ENCODE measurements at places on chromosomes 4 and X.

DNA sequence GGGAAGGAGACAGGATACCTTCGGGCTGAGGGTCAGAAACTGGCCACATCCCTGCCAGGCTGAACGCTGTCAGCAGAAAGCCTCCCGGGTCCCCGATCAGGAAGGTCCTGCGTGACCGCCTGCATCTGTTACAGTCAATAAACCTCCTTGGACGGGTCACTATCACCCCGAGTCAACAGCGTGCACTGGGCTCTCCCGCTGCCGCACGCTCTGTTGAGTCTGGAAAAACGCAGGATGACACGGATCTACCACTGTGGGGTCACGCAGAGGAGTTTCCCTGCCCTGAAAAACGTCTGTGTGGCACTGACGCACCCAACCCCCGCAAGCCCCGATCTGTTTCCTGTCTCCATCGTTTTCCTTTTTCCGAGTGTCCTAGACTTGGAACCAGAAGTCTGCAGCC lies 12.1 kb downstream of the PPP2R3B start:
- H3K27ac ChIP-seq, result no peak overlapping the region
- H3K4me3 ChIP-seq, result no peak overlapping the region
- no peaks in the 10 kb centered on the region for H3K36me3 ChIP-seq
- H3K27me3 ChIP-seq, result no peaks in the 10 kb centered on the region
- DNase-seq, result no peak

DNA sequence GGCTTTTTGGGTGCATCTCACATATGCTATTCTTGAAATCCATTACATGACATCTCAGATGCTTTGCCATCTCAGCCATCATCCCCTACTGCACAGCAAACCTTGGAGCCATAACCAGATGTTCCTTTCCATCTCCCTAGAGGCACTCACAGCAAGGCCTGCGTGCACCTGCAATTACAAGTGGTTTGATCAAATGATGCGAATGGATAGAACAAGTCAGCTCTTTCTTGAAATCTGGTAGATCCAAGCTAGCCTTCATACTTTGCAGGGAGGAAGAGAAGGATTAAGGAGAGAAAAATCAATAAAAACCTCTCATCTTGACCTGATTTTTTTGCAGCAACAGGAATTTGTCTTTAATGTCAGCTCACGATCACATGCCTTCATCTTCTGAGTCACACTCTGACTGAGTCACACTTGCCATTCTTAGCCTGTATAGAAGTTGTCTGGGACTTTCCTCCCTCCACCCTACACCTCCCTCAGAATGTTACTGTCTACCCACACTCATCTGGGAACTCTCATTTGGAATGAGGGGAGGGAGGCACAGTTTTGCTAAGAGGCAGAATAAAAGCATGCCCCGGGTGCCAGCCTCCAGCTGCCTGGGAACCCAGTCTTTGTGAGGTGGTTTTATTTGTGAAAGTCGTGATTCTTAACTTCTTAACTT lies 11.9 kb upstream of the TRIML1 start:
- no peak for DNase-seq
- no peaks in the 10 kb centered on the region for H3K36me3 ChIP-seq
- H3K27me3 ChIP-seq, result no peaks in the 10 kb centered on the region
- no peaks in the 10 kb centered on the region for H3K4me1 ChIP-seq

GRCh38 chrX:17584248-17584681 lies 153.0 kb upstream of the SCML1 start:
- peaks cover 3% of the 10 kb centered on the region for H3K4me1 ChIP-seq
- no peak overlapping the region for H3K4me3 ChIP-seq
- no peaks in the 10 kb centered on the region for H3K27me3 ChIP-seq
- H3K36me3 ChIP-seq, result no peaks in the 10 kb centered on the region

- no peaks in the 10 kb centered on the region for H3K4me1 ChIP-seq
- no peaks in the 10 kb centered on the region for H3K27me3 ChIP-seq
- no peak for DNase-seq
Observed at GRCh38 chr4:84535901-84536300, 36.8 kb upstream of the NKX6-1 start.

DNA sequence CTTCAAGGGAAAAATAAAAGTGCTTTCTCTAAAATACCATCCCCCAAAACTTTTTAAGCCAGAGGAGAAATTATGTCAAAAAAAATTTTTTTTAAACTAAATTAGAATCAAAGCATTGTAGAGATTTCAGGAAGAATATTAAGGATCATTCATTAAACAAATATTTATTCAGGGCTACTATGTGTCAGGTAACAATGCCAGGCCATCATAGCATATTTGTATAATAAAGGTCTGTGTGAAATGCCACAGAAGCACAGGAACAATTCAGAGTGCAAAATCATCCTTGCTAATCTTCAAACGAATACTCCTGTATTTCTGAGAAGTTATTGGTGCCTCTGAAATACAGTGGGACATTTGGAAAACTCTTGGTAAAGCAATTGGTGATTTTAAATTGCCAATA lies 2.0 kb downstream of the CCDC160 start:
- no peaks in the 10 kb centered on the region for H3K36me3 ChIP-seq
- H3K27me3 ChIP-seq, result no peaks in the 10 kb centered on the region
- no peak overlapping the region for H3K27ac ChIP-seq
- no peaks in the 10 kb centered on the region for H3K4me1 ChIP-seq

DNA sequence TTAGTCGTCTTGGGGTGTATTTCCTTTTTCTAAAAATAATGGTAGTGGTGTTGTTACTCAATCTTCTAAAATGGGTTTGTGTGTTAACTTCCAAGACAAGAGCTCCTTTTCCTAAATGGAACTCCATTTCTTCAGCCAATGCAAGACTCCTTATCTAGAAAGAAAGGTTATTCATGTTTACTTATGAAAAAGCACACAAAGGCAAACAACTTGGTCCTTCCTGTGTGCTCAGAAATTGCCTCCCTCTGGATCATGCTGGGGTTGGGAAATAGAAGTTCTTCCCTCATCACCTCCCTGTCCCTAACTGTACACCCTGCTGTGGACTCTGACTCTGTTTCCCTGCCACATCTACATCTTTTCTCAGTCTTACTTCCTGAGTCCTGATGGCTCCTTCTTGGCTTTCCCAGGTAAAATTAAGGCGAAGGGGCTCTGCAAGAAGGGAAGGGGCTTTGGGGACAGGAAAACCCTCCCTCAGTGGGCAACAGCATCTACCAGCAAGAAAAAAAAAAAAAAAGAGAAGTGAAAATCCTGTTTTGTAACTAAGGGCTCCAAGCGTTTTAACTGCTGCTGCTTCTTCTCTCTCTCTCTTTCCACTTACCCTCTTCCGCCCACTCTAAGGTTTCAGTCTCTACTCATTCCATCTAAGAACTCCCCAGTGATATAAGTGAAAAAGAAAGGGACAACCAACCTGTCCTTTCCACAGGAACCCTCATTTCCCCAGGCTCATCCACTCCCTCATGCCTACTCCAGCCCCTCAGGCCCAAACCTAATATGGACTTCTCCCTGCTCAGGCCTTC lies 19.8 kb upstream of the TASL start:
- no peaks in the 10 kb centered on the region for H3K4me1 ChIP-seq
- no peaks in the 10 kb centered on the region for H3K36me3 ChIP-seq
- no peak overlapping the region for H3K4me3 ChIP-seq
- DNase-seq, result no peak
- H3K27me3 ChIP-seq, result no peaks in the 10 kb centered on the region
- no peak overlapping the region for H3K27ac ChIP-seq

DNA sequence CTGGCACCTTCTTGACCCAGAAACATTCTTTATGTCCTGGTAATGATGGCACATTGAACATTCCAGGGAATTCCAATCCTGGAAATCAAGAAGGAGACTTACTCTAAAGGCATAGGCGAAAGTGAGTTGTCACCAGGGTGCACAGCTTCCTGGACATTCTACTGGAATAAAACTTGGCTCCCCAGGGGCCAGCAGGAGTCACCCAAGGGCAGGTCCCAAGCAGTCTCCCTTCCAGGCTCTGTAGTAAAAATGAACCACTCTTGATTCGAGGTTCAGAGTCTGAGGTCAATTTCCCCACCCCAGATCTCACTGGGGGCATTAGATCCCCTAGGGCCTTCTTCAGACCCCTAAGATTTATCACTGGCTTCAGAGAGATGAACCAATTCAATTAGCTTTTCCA lies 338.7 kb upstream of the GATB start:
- no peaks in the 10 kb centered on the region for H3K27me3 ChIP-seq
- H3K4me3 ChIP-seq, result no peak overlapping the region
- H3K36me3 ChIP-seq, result no peaks in the 10 kb centered on the region
- DNase-seq, result no peak
- H3K27ac ChIP-seq, result no peak overlapping the region

GRCh38 chrX:133774807-133775206 lies 210.6 kb downstream of the GPC3 start:
- DNase-seq, result no peak
- H3K4me3 ChIP-seq, result no peak overlapping the region
- no peak overlapping the region for H3K27ac ChIP-seq
- H3K27me3 ChIP-seq, result no peaks in the 10 kb centered on the region

DNA sequence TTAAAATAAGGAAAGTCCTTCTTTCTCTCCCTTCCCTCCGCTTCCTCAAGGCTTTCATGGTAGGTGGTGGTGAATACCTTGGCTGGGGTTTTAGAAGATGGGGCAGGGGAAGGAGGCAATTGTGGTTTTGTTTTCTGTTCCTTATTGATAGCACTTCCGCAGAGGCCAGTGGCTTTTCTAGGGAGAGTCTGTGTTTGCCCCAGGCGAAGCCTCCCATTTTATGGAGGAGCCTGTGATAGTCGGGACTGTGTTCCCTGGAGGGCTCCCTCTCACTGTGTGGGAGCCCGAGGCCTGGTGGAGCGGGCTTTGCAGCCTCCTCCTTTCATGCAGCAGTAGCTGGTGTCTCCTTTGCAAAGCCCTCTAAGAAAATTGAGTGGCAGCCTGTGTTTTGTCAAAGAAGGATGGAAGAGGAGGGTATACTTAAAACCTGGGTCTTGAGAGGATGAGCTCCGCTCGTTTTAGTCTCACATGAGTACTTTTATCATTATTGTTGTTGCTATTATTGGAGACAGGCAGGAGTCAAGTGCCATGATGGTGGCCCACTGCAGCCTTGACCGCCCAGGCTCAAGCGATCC lies 29.8 kb upstream of the STOX2 start:
- H3K27me3 ChIP-seq, result no peaks in the 10 kb centered on the region
- H3K4me1 ChIP-seq, result peaks cover 2% of the 10 kb centered on the region
- no peak for DNase-seq

DNA sequence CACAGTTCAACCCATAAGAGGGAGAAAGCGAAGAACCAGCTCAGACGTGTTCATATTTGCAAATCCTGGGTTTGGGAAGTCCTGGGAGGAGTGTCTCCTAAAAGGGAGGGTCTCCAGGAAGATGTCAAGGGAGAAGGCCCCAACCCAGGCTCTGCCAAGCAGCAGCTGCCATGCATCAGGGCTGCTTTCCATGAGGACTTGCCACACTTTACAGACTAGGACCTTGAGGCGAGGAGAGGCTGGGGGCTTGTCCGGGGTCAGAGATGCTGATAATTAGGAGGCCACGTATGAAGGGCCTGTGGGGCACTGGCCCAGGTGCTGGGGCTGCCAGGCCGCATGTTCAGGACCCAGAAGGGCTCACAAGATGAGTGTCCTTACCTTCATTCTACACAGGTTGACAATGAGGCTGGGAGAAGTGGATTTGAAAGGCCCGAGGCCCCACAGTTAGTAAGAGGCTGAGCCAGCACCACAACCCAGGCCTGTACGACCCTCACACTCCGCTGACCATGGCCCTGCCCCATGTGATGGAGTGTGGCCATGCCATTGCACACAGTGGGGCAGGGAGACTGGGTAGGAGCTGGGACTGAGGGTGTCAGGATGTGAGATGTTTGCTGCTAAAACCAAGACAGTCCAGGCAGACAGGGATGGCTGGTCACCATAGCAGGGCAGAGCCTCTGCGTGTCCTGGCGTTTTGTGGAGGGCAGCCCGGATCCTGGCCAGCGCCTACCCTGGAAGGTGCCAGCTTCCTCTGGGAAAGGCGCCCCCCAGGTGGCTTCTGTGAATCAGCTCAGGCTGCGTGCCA lies 94.8 kb downstream of the PSAPL1 start:
- no peaks in the 10 kb centered on the region for H3K27me3 ChIP-seq
- no peak for DNase-seq
- H3K36me3 ChIP-seq, result no peaks in the 10 kb centered on the region

DNA sequence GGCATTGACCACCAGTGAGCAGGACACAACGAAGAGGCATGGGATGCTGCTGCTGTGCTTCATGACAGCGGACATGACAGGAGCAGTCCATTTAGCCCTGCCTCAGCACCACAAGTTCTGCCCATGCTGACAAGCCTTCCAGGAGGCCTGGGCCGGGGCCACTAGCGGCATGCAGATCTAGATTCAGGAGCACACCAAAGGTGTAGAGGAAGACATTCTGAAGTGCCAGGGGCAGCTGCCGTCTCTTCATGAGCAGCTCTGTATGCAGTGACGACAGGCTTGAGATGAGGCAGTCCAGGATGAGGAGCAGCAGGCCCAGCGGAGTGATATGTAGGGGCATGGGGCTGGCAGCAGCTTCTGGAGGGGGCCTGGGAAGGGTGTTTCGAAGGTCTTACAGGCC lies 38.5 kb upstream of the SLC4A4 start:
- no peaks in the 10 kb centered on the region for H3K27me3 ChIP-seq
- no peaks in the 10 kb centered on the region for H3K36me3 ChIP-seq
- no peaks in the 10 kb centered on the region for H3K4me1 ChIP-seq
- no peak overlapping the region for H3K27ac ChIP-seq

DNA sequence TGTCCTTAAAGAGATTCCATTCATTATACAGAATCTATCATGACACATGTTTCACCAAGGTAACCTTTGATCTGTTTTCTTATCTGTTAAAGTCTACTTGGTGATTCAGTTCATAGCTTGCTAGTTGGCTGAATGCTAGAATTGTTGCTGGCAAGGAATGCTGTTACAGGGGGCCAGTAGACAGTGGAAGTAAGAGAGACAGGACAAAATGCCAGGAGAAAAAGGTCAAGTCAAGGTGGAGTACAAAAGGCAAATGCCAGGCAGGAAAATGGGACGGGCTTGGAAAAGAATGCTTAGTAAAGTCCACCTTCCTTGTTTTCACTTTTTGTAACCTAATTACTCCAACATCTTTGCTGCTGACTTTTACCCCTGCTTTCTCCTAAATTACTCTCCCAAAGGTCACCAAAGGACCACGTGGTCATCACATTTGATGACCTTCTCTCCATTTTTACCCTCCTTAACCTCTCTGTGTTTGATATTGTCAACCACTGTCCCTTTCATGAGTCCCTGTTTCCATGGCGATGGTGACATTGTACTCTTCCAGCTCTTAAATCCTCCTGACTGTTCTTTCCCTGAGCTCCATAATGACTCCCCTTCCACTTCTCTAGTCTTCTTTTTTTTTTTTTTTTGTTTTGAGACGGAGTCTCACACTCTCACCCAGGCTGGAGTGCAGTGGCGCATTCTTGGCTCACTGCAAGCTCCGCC lies 24.5 kb upstream of the TAPT1 start:
- no peak overlapping the region for H3K4me3 ChIP-seq
- H3K27me3 ChIP-seq, result no peaks in the 10 kb centered on the region

All from ovary (tissue), 10 donors.